Stimulated activated CD8-positive, alpha-beta memory T cell treated with anti-CD3 and anti-CD28 coated beads, Interleukin-15, amount 100 ng/mL, for 4 hours (primary cell): ENCODE measurements at places on chromosomes 11 and 22.

- no peak for DNase-seq
Observed at GRCh38 chr11:104823657-104824056, 74.6 kb downstream of the CASP12 start.

DNA sequence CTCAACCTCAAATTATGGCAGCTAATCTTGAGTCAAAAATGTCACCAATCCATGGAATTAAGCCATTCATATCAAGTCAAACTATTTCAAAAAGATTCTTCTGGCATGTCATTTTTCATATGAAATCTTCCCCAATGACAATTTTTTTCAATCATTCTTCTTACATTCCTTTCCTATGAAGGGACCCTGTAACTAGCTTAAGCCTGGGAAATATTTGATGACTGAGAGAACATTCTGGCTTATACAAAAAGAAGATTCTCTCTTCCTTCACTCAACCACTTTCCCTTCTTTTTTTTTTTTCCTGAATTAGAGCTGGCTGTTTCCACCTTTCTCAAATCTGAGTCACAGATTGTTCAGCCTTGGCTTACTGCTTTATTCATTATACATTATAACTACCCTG is 903.7 kb downstream of the FAM181B start:
- DNase-seq: no peak

GRCh38 chr11:69344570-69345145 is 50.7 kb downstream of the MYEOV start:
- no peak for DNase-seq

DNA sequence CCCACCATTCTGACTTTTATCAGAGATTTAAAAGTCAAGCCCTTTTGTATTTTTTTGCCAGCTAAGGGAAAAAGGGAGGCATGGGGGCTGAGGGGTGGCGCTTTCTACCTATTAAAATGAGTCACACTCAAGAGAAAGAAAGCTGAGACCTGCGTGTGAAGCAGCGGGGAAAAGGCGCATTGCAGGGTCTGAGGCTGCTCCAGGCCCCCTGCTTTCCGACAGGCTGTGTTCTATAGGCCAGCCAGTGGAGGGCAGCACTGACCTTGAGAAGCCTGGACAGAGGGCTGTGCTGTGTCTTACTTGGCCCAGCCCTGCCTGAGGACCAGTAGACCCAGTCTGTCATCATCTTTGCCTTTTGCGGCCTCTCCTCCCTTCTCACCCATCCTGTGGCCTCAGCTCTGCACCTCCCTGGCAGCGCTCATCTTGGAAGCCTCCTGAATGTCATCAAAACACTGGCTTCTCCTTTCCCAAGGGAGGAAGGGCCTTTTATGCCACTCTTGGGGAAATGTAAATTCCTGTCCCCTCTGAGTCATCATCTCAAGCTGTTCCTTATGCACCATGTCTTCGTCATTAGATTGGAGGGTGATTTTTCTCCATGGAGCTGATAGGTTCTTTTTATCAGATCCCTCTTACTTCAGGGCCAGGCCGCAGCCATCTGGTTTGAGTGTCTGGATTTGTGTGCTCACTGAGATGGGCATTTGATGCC is 12.6 kb upstream of the MAPK8IP1 start:
- DNase-seq: no peak

GRCh38 chr11:113419454-113420003 is 31.9 kb downstream of the ANKK1 start:
- no peak for DNase-seq
